Fibroblast of villous mesenchyme (primary cell): ENCODE measurements at places on chromosomes 3 and 15.

- DNase-seq: no peak
Observed at GRCh38 chr3:197901626-197902025, 48.4 kb upstream of the RPL35A start.

DNA sequence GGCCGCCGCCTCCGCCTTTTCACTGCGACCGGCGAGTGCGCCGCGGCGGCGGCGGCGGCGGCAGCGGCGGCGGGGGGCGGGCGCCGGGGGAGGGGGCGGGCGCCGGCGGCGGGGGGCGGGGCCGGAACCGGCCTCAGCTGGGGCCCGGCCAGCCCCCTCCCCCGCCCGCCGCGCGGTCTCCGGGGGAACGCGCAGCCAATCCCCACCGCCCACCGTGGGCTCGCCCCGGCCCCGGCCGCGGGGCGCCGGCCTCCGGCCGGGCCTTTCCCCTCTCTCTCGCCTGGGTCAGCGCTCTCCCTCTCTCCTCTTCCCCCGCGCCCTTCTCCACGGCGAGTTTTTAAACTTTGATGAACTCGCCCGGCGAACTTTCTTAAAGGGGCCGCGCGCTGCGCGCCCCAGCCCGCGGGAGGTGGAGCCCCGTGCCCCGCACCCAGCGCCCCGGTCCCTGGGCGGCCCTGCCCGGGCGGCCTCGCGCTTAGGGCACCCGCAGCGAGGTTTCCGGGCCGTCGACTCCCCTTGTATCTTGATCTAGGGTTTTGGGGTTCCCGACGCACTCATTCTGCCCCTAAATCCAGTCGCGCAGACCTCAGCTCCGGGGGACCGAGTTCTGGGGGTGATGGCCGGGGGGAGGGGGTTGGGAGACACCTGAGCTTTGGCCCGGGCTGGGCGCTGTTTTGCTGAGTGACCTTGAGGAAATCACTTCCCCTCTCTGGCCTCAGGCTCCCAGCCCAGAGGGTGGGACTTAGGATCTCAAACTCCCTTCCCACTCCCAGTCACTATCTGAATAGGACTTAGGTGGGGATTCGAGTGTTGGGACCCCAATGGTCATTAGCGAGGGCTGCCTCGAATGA is at the start of gene RBPMS2:
Gene RBPMS2 (minus strand): TSS at position 39 of the 851 bp plus-strand sequence. CDS start 270 bp downstream, outside the sequence.
- peak; percentile 22 for DNase-seq

- DNase-seq: peak; percentile 64
Observed at GRCh38 chr3:190586631-190587011, 72.7 kb downstream of the IL1RAP start.

DNA sequence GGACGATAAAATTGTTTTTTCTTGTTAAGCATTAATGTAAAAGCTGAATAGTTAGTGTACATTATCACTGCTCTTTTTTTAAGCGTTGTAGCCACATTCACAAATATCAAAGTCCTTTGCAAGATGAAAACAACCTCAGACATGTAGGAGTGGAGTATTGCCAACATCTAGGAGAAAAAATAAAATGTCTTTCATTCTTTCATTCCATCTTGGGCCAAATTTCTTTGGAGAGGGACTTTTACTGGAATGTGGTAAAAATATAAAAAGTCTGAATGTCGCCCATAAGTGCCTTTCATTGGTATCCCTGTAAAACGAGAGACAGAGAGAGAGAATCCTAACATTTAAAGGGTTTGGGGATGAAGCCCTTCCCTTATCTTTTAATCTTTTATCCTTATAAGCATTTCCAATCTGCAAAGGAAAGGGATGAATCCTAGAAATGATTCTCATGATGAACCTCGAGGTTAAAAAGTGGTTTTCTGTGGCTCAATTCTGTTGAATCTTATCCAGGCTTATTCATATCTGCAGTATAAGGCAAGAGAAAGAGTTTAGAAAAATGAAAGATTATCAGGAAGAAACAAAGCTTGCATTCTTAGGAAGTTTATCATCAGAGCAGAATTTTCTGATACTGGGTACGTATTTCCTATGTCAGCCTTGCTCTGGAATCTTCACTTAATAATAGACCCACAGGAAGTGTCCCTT is 1031.7 kb downstream of the MCTP2 start:
- peak; percentile 61 for DNase-seq

- DNase-seq: no peak
Observed at GRCh38 chr3:38548154-38548931, 52.2 kb downstream of the EXOG start.

DNA sequence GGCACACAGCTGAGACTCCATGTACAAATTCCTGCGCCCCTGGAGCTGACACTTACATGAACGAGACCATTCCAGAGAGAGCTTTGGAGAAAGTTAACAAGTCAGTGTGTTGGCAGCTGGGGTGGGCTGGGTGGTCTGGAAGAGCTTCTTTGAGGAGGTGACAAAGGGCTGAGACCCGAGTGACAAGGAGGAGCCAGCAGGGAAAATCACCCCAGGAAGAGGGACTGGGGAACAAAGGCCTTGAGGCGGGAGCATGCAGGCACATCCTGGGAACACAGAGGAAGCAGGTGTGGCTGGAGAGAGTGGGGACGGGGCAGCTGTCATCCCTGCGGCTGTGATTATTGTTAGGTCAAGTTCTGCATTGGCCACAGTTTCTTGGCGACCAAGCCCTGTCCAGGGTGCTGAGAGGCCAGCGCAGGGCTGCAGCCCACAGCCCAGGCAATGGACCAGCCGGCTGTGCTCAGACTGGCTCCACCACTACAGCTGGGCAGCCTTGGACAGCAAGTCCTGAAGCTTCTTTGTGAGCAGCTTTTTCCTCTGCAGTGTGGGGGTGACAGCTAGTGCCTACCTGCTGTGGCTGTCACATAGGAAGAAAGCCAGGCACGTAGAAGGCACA is 34.2 kb upstream of the PRR23E start:
- DNase-seq: no peak

DNA sequence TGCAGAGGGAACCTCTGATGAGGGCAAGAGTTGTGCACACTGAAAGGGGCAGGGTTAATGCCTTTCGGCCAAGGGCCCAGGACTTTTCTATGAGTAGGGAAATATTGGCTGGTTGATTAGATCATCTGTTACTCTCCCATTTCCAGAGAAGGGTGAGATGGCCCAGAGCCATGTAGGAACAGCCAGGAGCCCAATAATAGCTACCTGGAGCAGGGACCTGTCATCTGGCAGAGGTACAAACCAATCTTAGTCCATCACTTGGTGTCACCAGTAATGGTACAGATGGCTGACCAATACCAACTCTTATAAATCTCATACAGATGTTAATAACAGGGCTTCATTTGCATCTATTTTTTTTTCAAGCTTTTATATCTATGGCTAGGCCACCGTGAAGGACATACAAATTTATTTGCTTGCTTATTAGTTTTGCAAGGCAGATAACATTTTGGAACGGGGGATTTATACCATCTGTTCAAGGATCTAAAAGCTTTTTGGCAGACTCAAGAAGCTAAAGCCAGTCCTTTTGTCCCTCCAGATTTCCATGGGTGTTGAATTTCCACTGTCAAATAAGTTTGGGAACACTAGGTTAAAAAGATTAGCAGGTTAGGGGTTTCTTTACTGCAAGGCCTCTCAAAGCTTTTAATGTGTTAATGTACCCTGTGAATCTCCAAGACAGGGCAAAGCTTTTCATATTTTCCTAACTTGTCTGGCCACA is 79.3 kb downstream of the TNIK start:
- DNase-seq: peak; percentile 74

DNA sequence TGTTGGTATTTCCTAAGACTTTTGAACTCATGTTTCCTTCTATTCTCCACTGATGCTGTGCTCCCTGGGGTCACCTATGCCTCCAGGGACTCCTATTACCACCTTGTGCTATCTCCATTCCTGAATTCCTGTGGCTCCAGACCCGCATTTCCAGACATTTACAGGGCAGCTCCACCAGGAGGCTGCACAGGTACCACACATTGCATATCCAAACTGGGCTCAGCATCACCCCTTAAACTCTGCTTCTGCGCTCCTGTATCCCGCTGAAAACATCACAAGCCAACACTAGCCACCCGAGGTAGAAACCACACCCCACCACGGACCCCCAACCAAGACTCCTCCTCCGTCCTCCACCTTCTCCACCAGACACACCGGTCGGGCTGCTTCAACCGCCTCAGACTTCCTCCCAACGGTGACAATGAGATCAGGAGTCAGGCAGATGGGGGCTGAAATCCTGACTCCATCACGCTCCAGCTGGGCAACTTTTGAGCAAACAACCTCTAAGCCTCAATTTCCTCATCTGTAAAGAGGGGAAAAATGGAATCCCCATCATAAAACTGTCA is 10.4 kb downstream of the TNK2 start:
- no peak for DNase-seq

DNA sequence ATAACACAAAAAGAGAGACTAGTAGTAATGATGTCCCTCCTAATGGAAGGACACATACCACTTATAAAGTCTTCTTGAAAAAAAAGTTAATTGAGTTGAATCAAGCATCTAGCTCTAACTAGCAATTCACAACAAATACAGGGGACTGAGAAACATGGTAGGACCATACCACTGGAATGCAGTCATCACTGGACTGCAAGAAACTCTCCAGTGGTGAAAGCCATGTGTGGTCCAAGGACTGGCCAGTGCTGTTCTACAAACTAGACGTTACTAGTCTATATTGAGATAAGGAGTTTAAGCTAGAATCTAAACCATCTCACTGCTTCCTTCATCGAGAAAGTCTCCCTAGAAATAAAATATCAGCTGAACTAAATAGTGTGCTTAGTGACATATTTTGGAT is 16.7 kb downstream of the FBN1 start:
- no peak for DNase-seq
